ENCODE measurements at places on chromosomes 11 and 22.

- DNase-seq = no peak
- no peak overlapping the region for H3K27ac ChIP-seq
- peaks cover 51% of the 10 kb centered on the region for H3K36me3 ChIP-seq
- peaks cover 51% of the 10 kb centered on the region for H3K4me1 ChIP-seq
These were observed 12.7 kb downstream of the CSNK1E start for GRCh38 chr22:38304526-38304925.

DNA sequence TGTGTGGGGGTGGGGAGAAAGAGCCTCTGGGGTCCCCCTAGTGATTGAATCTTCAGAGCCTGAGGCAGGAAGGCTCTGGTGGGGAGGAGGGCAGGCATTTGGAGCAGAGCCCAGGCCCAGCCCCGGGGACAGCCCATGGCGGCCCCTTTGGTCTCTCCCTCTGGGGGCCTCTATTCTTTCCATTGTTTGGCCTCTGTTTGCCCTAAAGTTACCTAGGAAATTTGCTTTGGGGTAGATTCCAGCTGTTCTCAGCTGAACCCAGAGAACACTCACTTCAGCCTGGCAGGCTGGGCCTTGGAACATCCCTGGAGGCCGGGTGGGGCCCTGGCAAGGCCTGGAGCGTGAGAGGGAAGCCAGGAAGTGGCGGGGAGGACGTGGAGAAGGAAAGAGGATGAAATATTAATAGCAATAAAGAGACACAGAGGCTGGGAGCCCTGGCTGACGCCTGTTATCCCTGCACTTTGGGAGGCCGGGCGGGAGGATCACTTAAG is 22.9 kb upstream of the A4GALT start:
- H3K4me3 ChIP-seq = no peak overlapping the region
- peaks cover 32% of the 10 kb centered on the region for H3K27me3 ChIP-seq
- H3K4me1 ChIP-seq = no peaks in the 10 kb centered on the region
- DNase-seq = no peak

DNA sequence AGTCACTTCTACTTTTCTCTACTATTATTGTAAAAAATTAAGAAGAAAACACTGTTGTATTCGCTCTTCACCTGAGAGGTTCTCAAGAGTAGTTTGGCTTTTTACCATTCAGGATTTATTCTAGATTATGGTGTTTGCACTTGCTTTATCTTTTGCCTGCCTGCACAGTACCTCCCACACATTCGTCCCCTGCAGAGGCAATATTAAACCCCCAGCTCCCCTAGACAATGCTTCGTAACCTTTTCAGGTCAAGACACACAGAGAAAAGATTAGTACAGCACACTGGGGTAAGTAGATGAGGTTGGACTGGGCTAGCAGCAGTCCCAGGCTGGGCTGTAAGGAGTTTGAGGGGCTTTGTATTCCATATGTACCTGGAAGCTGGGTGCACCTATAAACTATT is 62.4 kb downstream of the TNRC6B start:
- DNase-seq = no peak
- H3K27me3 ChIP-seq = no peaks in the 10 kb centered on the region
- H3K27ac ChIP-seq = peak overlapping the region; percentile 7
- H3K4me1 ChIP-seq = peaks cover 56% of the 10 kb centered on the region

- peaks cover 18% of the 10 kb centered on the region for H3K4me1 ChIP-seq
- no peak overlapping the region for H3K27ac ChIP-seq
- DNase-seq = no peak
- H3K36me3 ChIP-seq = peaks cover 52% of the 10 kb centered on the region
These were observed 3.6 kb upstream of the MAPK8IP1 start for GRCh38 chr11:45881708-45882368.

DNA sequence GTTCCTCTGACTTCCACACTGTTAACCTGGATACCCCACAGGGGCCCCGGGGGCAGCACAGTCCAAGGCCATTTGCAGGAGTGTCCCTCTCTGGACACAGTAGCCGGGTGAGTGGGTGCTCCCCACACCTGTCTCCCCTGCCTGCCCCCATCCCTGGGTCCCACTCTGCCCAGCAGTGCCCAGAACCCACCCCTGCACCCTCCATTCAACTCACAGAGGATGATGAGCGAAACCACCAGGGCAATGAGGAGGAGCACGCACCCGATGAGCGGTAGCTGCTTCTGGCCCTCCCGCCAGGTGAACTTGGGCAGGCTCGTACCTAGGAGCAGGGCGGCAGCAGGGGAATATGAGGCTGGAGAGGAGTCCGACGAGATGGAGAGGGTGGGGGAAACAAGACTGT is 12.2 kb downstream of the TMPRSS13 start:
- H3K4me3 ChIP-seq = no peak overlapping the region
- no peak for DNase-seq
- H3K36me3 ChIP-seq = peaks cover 3% of the 10 kb centered on the region
- H3K4me1 ChIP-seq = peaks cover 18% of the 10 kb centered on the region
- peaks cover 4% of the 10 kb centered on the region for H3K27me3 ChIP-seq
- H3K27ac ChIP-seq = no peak overlapping the region

- H3K27ac ChIP-seq = peak overlapping the region; percentile 95
- DNase-seq = no peak
- H3K4me3 ChIP-seq = peak overlapping the region; percentile 75
- H3K4me1 ChIP-seq = peaks cover 86% of the 10 kb centered on the region
- peaks cover 64% of the 10 kb centered on the region for H3K36me3 ChIP-seq
These were observed 2.1 kb upstream of the PTPRCAP start for GRCh38 chr11:67439321-67440228.

DNA sequence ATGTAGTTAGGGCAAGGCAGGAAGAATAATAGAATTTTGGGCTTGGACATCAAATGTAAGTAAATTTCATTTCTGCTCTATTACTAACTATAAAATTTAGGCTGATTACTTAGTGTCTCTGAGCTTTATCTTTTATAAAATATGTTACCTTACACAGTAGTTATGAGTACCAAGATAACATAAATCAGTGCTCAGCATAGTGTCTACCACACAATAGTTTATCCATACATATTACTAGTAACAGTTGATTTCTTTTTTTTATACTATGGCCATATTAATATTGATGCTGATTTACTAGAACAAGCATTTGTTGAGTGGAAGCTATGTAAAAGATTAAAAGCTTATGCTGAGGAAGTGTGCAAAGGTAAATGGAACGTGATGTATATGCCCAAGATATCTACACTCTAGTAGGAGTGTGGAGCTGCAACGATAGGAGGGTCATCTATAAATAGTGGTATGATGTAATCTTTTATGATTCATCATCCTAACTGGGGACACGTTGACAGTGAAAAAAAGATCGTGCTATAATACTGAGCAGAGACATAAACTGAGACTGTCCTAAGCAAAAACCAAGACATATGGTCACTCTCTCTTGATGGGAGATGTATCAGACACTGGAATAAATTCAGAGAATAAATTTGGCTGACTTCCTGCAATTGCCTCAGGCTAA is 8.7 kb upstream of the SLC5A12 start:
- no peaks in the 10 kb centered on the region for H3K4me1 ChIP-seq
- no peak overlapping the region for H3K27ac ChIP-seq
- no peak for DNase-seq
- H3K27me3 ChIP-seq = no peaks in the 10 kb centered on the region
- no peaks in the 10 kb centered on the region for H3K36me3 ChIP-seq
- H3K4me3 ChIP-seq = no peak overlapping the region

DNA sequence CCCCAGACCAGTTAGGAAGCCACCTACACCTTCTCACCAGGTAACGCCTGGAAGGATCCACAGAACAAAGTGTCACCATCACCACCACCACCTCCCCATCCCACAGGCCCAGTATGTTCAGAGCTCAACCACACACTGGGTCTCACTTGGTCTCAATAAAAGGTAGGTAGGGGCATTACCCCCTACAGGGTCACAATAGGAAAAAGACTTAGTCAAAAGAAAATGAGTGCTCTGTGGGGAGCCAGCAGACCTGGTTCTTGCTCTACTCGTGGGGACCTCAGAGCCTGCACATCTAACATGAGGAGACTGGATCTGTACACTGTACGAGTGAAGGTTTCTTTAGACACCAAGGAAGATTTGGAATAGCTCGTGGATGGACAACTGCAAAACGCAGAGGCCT is 49.3 kb downstream of the HIRA start:
- H3K4me3 ChIP-seq = no peak overlapping the region
- no peaks in the 10 kb centered on the region for H3K4me1 ChIP-seq
- no peak for DNase-seq
- H3K27ac ChIP-seq = no peak overlapping the region

- no peaks in the 10 kb centered on the region for H3K27me3 ChIP-seq
- H3K27ac ChIP-seq = no peak overlapping the region
- peaks cover 12% of the 10 kb centered on the region for H3K36me3 ChIP-seq
- H3K4me3 ChIP-seq = no peak overlapping the region
These were observed 6.4 kb downstream of the PACSIN2 start for GRCh38 chr22:43008509-43008908.

GRCh38 chr11:47398011-47398410 is 10.4 kb upstream of the SLC39A13 start:
- no peak overlapping the region for H3K4me3 ChIP-seq
- no peaks in the 10 kb centered on the region for H3K36me3 ChIP-seq

DNA sequence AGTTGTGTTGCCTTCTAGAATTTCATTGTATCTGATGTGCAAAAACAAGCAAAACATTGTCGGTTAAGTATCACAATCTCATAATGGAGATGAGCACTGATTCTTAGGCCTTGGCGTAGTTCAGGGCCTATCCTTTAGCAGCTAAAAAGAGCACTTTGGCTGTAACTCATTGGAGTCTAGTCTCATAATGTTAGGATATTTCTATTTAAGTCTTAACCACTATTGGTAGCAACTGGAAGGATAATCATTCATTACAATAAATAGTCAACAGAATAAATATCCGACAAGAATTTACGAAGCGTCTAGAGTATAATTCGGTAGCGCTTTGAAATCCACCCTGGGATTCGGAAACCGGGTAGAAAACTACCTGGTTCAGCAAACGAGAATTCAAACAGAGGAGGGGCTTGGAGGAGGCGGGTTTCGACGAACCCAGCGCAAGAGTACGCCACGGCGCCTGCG is 461 bp upstream of the EED start:
- H3K27me3 ChIP-seq = no peaks in the 10 kb centered on the region
- DNase-seq = no peak
- peaks cover 25% of the 10 kb centered on the region for H3K4me1 ChIP-seq
- peaks cover 12% of the 10 kb centered on the region for H3K36me3 ChIP-seq

DNA sequence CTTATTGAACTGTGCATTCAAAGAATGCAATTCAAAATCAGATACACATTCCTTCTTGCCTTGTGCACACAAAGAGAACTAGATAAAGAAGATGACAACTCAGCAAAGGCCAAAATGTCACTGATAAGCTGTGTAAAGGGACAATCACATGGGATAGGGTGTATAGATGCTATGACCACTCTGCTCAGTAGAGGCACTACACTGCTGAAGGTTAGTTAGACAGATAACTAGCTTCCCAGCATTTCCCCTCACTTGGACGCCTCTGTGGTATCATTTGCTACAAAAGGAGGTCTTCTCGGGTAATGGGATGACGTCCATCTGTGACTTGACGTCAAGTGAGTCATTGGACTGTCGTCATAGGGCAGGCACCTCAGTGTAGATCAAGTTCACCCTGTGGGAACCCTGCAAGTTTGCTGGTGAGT is 424.9 kb upstream of the CCDC90B start:
- no peak for DNase-seq
- peaks cover 21% of the 10 kb centered on the region for H3K27me3 ChIP-seq
- H3K36me3 ChIP-seq = no peaks in the 10 kb centered on the region
- H3K4me1 ChIP-seq = no peaks in the 10 kb centered on the region
- H3K27ac ChIP-seq = no peak overlapping the region

GRCh38 chr22:21622919-21623647 is 6.7 kb downstream of the YDJC start:
- H3K4me1 ChIP-seq = peaks cover 41% of the 10 kb centered on the region
- H3K4me3 ChIP-seq = no peak overlapping the region
- H3K27me3 ChIP-seq = no peaks in the 10 kb centered on the region
- peak overlapping the region; percentile 65 for H3K27ac ChIP-seq

DNA sequence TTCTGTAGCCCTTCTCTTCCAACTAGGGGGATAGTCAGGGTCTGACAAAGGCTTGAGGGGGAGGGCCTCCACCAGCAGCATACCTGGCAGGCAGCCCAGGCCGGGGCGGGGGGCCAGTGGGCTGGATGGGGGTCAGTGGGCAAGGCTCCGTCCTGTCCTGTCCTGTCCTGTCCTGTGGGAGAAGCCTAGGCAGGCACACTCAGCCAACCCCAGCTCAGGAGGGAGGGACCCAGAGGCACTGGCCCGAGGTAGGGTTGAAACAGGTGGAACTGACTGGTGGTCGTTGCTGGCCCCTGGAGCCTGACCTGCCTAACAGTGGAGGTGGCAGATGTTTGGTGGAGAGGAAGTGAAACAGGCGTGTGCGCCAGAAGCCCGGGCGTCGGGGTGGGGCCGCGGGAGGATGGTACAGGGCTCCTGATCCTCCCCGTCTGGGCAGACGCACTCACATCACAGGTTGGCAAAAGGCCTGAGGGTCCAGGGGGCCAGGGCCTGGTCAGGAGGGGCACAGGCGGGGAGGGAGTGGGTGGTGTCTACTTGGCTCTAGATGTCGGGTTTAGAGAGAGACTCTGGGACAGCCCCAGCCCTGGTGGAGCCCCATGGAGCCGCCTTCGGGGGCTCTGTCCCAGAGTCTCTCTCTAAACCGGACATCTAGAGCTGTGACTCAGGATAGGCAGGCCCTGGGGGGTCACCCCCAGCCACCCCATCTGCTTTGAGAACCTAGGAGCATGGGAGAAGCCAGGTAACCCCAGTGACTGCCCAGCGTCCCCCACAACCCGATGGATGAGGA is 32.5 kb upstream of the GRAMD4 start:
- peaks cover 97% of the 10 kb centered on the region for H3K4me1 ChIP-seq
- H3K27ac ChIP-seq = peak overlapping the region; percentile 99
- peak; percentile 91 for DNase-seq
- H3K4me3 ChIP-seq = peak overlapping the region; percentile 83

GRCh38 chr11:6757373-6757967 is 14.3 kb downstream of the OR2AG2 start:
- DNase-seq = no peak
- H3K27ac ChIP-seq = no peak overlapping the region
- H3K4me3 ChIP-seq = no peak overlapping the region
- no peaks in the 10 kb centered on the region for H3K36me3 ChIP-seq
- H3K27me3 ChIP-seq = peaks cover 2% of the 10 kb centered on the region
- peaks cover 3% of the 10 kb centered on the region for H3K4me1 ChIP-seq

DNA sequence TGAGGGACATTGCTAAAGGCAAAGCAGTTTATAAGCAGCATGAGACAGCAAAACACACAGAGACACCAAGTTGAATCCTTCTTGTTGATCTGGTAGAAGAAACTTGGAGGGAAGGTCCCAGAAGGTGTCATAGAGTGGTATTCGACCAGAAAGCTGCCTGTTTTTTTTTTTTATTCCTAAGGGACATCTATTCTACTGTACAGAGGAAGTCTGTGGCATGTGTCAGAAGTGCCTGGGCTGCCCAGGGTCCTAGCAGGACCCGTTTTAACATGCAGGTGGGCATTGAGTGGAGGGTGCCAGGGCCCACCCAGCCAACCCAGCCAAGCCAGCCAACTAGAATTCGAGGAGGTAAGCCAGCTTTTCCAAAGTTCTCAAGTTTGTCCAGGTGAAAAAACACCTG is 68.0 kb upstream of the ATXN10 start:
- no peak overlapping the region for H3K4me3 ChIP-seq
- H3K27ac ChIP-seq = no peak overlapping the region
- DNase-seq = no peak
- H3K4me1 ChIP-seq = peaks cover 10% of the 10 kb centered on the region

- H3K4me1 ChIP-seq = peaks cover 5% of the 10 kb centered on the region
- peaks cover 1% of the 10 kb centered on the region for H3K36me3 ChIP-seq
- H3K27me3 ChIP-seq = no peaks in the 10 kb centered on the region
- peak; percentile 25 for DNase-seq
- H3K4me3 ChIP-seq = no peak overlapping the region
These were observed 47.7 kb upstream of the PPP6R3 start for GRCh38 chr11:68412593-68413475.
